Activated naive CD8-positive, alpha-beta T cell treated with anti-CD3 and anti-CD28 coated beads, Interleukin-2, amount 10 ng/mL, durations not matched to agents 7 days and 5 days (primary cell): ENCODE measurements at places on chromosomes 2 and 18. TPM values are rescaled to one million over a fixed set of nuclear protein-coding genes. Genes with fewer than 3 reads are reported as not detected.
A peak's percentile ranks its signal among the peaks of the same experiment; 100 is the strongest.

- DNase-seq: no peak
Measured at GRCh38 chr2:69285379-69285894, 101.6 kb downstream of the GFPT1 start.

DNA sequence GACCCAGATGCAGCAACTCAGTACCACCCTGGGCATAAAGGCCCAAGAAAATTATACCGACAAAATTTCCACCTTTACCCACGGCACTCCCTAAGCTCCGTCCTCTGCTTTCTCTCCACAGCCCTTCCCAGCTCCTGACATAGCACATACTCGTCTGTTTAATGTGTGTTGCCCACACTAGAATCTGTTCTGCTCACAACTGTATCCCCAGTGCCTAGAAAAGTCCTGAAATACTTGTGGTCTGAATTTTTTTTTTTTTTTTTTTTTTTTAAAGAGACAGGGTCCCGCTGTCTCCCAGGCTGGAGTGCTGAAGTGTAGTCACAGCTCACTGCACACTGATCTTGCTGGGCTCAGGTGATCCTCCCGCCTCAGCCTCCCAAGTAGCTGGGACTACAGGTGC, 62.3 kb downstream of the ADCY3 start:
- no peak for DNase-seq

DNA sequence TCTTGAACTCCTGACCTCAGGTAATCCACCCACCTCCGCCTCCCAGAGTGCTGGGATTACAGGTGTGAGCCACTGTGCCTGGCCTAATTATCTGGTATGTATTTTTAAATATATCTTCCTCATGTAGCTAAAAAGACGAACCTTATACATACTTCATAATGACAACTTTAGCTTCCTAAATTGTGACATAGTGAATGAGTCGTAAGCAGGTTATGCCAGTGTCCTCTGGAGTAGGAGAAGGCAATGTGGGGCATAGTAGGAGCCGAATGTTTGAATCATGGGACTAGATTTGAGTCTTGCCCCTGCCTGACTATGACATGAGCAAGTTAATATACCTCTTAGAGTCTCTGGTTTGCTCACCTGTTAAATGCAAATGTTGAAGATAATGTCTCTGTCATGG, 95.8 kb upstream of the FOSL2 start:
- DNase-seq: no peak

GRCh38 chr2:219219784-219220532, 1.2 kb upstream of the ABCB6 start:
- no peak for DNase-seq

GRCh38 chr2:13093416-13093991, 376.8 kb downstream of the TRIB2 start:
- no peak for DNase-seq

DNA sequence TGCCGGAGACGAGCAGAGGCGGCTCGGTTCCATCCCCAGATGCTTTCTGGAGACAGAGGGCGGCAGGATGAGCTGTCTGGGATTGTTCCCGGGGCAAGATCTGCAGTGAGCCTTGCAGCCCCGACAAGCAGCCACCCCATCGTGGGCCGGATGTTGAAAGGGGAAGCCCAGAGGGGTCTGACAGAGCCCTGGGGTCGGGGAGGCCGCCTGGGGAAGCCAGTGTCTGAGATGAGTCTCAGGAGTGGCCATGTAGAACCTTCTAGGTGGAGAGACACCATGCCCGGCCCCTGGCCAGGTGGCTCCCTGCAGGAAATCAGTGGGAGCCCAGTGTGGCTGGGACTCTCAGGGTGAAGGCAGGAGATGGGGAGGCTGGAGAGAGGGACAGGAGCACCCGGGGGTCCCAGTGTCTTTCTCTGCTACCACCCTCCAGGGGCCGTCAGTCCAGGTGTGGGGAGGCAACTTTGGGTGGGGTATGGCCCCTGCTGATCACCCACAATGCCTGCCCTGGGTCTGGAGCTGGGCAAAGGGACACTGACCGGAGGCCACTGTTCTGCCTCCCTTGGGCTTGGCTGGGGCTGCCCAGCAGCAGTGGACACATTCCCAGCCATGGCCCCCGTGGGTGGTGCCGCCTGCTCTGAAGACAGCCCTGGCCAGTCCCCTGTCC, 128.3 kb upstream of the HS6ST1 start:
- DNase-seq: peak; percentile 15

DNA sequence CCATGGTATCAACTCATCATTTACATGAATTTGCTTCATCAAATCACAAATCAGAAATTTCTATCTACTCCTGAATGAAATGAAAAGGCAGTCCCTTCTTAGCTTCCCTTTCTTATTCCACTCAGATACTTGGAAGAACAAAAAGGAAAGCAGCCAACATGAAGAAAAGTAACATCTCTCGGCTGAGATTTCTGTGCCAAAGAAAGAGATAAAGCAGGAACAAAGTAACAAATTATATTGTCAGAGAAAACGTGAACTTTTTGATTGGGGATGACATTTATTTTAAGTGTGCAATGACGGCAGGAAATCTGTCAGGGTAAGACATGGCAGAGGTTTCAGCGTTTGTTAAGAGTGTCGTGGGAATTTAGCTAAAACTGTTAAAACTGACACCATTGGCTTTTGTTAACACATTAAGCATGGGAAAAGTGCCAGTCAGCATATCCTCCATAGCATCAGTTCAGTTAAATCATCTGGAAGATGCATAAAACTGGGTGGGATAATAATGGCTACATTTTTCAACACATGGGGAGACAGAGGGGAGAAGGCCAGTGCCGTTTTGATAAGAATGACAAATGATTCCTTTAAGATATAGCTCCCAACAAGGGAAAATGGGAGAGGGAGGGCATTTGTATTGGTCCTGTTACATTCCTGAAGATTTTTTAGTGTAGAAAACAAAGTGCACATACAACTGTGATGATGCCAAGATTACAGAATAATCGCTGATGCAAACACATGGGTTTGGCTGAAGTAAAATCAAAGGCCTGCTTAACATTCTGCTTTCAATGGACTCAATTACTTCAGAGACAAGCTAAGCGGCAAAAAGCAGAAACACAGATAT, 211.6 kb downstream of the ZNF521 start:
- DNase-seq: no peak

The GGCX gene
- total RNA-seq: 24.8 TPM

DNA sequence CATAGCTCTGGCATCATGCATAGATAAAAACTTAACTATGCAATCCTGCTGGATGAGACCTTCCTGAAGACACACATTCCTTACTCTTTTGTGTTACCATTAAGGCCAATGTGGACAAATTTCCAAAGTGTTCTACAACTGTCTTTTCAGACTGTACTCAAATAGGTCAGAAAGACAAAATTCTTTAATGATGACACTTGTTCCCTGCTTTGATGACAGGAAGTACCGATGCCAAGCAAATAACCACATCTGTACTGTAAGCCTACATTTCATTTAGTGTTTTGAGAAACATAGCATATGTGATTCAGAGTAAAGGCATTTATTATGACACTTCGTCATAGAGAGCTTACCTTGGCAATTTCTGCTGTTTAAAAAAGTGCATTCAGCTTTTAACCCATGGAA, 55.0 kb downstream of the PMAIP1 start:
- DNase-seq: no peak

The CHRNG gene
- not detected for total RNA-seq

GRCh38 chr2:164436131-164436530, 185.2 kb downstream of the GRB14 start:
- no peak for DNase-seq

GRCh38 chr2:120244656-120245519, 7.8 kb upstream of the RALB start:
- DNase-seq: no peak

- DNase-seq: no peak
Measured at GRCh38 chr2:64455545-64455944, 1.6 kb downstream of the LGALSL start.

GRCh38 chr2:41033127-41033526, 581.2 kb upstream of the SLC8A1 start:
- no peak for DNase-seq

DNA sequence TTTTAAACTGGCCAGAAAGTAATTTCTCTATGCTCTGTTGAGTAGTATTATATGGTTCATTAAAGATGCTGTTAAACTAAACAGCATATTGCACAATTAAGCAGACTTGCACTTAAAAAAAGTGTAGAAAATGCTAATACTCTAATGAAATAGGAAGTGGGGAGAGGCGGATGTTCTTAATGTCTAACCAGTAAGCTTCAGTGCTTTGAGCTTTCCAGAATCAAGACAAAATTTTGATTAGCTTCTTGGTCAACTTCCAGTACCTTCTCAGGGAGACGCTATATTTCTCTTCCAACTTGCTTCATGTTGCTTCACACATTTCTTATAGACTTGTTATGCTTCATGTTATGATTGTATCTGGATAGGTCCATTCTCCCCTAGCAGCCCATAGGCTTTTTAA, 89.1 kb downstream of the MAP2 start:
- DNase-seq: no peak

DNA sequence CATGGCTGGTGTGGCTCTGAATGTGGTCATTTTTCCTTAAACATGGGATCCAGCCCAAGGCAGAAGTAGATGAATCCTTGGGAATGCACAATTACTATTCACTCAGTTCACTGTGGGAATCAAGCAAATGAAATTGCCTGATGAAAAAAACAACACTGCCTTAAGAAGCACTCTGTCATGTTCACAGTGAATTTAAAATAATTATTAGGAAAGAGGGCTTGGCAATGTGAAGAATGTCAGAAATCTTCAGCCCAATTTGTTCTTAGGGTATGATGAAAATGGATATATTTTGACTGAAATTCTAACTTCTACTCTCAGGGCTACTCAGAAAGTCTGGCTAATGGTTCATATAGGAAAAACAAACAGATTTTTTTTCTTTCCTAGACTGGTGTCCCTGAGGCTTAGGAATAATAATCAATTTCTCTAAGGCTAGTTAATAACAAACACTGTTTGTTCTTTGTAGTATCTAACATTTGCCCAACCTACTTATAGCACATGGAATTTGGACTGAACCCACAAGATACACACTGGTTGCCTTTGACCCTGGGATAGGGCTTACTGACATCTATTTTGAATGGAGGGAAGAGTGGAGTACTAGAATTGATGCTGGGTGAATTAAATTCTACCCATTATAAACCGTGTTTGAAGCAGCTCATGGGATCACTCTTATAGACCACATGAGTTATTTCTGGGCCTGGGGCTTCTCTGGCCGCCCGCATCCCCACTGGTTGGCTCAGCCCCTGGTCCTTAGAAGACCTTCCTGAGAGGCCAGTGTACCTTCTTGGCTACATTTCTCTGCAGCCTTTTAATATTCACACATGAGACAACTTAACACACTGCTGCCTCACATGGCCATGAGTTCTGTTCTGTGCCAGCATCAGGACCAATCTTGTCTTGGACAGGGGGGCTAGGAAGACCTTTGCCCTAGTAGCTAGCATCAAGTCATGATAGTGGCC, 8.3 kb upstream of the MRPL33 start:
- DNase-seq: no peak

DNA sequence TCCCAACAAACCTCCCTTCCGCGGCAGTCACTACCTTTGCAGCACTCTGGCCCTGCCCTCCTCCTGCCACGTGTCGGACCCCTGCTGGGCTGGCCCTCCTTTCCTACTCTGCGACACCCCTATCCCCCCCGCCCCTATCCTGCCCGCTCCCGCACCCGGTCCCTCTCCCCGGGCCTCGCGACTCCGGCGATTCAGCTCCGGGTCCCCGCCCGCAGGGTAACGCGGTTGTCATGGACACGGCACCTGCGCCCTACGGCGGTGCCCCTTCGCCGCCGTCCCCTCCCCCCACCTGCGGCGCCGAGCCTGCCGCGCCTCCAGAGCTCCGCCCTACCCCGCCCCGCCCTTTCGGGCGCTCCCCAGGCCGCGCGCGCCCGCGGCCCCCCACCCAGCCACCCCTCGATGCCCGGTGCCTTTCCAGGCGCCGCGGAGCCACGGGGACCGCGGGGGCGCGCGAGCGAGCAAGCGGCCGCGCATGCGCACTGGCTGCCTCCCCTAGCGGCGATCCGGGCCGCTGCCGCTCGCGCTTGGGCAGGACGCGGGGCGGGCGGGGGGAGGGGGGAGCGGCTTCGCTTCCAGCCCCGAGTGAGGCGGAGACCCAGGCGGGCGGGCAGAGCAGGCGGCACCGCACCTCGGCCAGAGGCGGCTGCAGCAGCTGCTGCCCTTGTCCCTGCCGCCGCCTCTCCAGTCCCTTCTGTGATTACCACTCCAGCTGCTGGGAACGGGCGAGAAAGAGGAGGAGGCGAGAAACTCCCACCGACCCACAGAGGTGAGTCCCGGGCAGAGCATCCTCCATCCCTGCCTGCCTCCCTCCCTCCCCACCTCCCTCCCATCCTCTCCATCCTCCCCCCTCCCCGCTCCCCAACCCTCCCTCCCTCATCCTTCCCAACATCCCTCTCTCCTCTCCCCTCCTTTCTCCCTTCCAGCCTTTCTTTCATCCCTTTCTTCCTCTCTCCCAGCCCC, at the start of gene CTNNA2:
CTNNA2 (plus strand) TSS at position 610 of the 960 bp plus-strand sequence.
- peak; percentile 40 for DNase-seq

- DNase-seq: peak; percentile 16
Measured at GRCh38 chr18:34726286-34727004, 16.3 kb downstream of the DTNA start.

The TMEM198 gene
- total RNA-seq: 1.1 TPM

- DNase-seq: no peak
Measured at GRCh38 chr18:66066191-66066590, 315.4 kb downstream of the CDH7 start.

DNA sequence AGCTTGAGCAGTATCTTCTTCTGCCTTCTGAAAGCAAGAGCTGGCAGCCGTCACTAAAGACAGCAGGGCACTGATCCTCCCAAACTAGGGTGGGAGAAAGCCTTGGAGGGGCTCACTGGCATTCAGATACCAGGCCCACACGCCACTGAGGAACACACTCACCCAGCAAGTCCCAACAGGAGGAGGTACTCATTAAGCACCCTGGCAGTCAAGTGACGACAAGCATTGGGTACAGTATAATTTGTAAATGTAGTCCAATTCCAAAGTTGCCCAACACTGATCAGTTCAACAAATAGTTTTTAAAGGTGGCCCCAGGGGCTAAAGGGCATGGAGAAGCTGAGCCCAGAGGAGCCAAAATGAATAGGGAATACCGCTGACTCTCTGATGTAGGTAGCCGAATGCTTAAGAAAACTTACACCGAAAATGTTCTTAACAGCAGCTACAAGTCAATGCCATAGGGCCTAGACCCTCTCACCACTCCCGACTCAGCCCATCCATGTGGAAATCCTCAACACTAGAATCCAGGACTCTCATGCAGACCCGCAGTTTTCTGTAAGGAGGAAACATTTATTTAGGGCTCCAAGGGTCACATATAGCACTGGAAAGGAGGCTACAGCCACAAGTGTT, 9.9 kb downstream of the LIMS2 start:
- DNase-seq: no peak

DNA sequence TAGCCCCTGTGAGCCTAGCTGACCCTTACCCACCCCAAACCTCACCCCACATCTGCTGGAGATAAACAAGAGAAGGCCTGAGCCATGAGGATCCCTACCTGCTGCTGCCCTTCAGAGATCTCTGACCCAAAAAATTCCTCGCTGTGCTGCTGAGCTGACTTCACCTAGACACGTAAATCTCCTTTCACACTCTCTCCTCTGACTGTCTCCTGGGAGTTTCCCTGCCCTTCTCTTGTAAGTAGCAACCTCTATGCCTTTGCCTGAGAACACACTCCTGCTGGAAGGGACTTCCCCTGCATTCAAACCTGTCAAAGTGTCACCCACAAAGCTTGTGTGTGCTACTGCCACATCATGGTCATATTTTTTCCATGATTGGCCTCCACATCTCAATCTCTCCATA, 134.2 kb upstream of the NOL4 start:
- DNase-seq: no peak

- no peak for DNase-seq
Measured at GRCh38 chr2:176650104-176650837, 381.0 kb downstream of the MTX2 start.

- no peak for DNase-seq
Measured at GRCh38 chr2:170024721-170025120, 153.2 kb upstream of the MYO3B start.

The CIDEA gene
- total RNA-seq: not detected

The SMIM21 gene
- total RNA-seq: not detected
